ENCODE measurements at places on chromosomes 1 and 21.

GRCh38 chr1:248842781-248843331 lies 4.8 kb downstream of the ZNF672 start:
- DNase-seq, result no peak

DNA sequence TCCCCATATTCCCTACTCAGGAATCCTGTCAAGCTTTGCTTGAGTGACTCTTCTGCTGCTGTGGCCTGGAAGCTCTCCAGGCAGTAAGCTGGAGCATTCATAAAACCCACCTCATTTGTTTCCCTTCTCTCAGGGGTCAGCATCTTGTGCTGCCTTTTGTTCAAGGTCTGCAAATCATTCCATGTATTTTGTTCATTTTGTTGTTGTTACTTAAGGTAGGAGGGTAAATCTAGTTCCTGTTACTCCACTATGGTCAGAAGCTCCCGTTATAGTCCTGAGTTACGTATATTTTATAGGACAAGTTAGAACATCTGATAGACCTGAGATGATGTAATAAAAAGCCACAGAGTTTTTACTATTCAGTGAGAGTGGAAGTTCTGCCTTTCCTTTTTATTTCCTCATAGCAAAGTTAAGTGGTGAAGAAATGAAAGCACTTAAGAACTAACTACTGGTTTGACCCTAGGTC lies 9.9 kb downstream of the SYNJ1 start:
- DNase-seq, result peak; percentile 68

GRCh38 chr1:241460098-241460873 lies 59.3 kb downstream of the FH start:
- no peak for DNase-seq

- DNase-seq, result no peak
Measured at GRCh38 chr21:44063151-44063912, 43.9 kb upstream of the PWP2 start.

DNA sequence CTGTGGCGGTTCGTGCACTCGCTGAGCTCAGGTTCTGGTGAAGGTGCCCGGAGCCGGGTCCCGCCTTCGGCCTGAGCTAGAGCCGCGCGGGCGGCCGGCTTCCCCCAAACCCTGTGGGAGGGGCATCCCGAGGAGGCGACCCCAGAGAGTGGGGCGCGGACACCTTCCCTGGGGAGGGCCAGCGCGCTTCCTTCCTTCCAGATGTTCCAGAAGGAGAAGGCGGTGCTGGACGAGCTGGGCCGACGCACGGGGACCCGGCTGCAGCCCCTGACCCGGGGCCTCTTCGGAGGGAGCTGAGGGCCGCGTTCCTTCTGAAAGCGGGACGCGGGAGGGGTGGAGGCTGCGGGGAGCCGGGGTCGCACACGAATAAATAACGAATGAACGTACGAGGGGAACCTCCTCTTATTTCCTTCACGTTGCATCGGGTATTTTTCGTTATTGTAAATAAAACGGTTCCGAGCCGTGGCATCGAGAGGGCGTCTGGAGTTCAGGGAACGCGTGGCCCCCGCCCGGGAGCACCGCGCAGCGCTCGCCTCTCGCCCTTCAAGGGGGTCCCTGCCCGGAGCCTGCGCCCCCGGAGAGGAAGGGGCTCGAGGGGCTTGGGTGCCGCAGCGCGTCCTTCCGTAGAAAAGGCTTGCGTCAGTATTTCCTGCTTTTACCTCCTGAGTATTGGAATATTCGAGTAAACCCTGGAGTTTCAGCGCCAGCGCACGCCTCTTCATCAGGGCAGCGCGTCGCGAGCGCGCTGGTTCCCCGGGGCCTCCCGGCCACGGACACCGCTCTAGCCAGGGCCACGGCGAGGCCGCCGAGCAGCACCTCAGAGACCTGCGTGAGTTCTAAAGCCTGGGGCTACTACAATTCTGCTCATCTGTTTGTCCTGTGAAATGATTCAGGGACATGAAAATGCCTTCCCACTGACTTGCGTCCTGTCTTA lies 11.5 kb downstream of the YBEY start:
- no peak for DNase-seq

- DNase-seq, result peak; percentile 84
Measured at GRCh38 chr1:235052067-235053008, 76.3 kb downstream of the TOMM20 start.

GRCh38 chr21:31221043-31221442 lies 123.0 kb downstream of the TIAM1 start:
- peak; percentile 77 for DNase-seq

DNA sequence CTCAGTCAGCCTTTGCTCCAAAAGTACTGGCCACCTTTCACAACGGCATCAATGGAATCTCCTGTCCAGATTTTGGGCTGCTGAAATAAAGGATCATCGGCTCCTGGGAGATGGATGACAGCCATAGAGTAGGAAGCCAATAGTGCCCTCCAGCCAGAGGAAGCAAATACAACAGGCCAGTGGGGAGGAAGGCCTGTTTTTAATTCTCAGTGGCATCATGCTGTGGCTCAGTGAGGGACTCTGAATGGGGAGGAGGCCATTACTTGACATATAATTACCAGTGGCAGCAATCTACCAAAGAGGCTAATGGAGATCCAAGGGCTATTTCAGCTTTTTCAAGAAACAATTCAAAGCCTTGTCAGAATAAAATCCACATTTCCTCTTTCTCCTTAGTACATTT lies 26.7 kb downstream of the COLGALT2 start:
- DNase-seq, result no peak

DNA sequence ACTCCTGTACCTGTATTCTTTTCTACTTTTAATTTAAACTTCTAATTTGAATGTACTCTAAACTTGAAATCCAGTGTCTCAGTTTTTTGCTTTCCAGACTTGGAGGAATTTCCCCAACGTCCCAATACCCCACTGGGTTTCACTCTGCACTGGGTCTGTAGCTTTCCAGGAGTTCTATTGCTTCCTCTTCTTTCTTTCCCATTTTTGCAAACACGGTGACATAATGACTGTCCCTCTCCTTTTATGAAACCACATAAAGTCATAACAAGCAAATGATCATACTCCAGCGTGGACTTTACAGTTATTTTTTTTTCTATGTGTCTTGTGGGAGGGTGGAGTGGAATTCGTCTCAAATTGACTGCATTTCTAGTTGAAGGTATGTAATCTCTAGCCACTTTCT lies 97.1 kb downstream of the FASLG start:
- DNase-seq, result peak; percentile 86

DNA sequence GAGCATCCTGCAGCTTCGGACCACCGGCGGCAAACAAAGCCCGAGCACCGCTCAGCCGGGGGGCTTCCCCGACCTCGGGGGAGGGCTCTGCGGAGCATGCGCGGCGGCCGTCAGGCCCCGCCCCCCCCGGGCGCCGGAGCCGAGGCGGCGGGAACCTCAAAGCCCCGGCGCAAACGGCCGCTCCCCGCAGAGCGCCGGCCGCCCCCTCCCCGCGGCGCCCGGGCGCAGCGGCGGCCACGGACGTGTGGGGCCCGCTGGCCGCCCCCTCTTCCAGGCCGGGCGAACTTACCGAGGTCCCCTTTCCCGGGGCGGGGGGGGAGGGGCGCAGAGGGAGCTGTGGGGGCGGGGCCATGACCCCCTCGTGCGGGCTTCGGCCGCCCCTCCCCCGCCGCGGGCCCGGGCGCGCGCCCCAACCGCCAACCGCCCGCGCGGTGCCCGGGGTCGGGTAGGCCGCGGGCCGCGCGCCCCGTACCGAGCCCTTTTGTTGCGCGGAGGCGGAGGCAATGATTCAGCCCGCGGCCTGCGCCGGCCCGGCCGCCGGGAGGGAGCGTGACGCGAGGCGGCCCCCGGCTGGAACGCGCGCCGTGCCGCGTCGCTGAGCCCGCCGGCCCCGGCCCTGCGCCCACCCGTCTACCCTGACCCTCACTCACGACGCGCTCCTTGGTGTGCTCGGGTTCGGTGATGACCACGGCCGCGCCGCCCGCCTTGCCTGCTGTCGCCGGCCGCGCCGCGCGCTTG lies 1.7 kb downstream of the RCC2 start:
- peak; percentile 35 for DNase-seq

- DNase-seq, result no peak
Measured at GRCh38 chr1:18583326-18583941, 47.2 kb upstream of the PAX7 start.

Measured in inflammatory macrophage treated with lipopolysaccharide for 1 hour (primary cell).